ENCODE measurements at places on chromosomes 5 and 9.

- no peak for DNase-seq
These were observed 38.1 kb downstream of the ANGPTL2 start for GRCh38 chr9:127084076-127085039.

- no peak for DNase-seq
These were observed 984.6 kb upstream of the SEMA6A start for GRCh38 chr5:117559005-117559844.

GRCh38 chr5:156693113-156693512 is 157.0 kb upstream of the PPP1R2B start:
- no peak for DNase-seq

DNA sequence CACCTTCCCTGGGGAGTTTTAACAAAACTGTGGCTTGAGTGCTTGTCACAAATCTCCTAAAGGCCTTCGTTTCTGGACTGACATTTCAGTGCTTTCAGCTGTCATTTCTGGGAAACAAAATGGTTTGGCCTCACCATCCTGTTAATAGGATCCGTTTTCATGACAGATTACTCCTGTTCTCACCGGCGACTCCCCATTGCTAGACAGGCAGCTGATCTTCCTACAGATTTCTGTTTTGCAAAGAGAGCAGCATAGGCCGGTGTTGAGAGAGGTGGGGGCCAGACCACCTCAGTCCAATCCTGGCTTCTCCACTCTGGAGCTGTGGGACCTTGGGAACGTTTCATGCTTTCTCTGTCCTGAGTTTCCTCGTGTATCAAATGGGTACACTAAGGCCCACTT is 75.5 kb upstream of the OTULINL start:
- no peak for DNase-seq

GRCh38 chr9:87340391-87340790 is 157.3 kb upstream of the DAPK1 start:
- DNase-seq: no peak

All from NCI-H2029 (cell line).